HuH-7.5 (cell line): ENCODE measurements at places on chromosomes 1 and 21.

DNA sequence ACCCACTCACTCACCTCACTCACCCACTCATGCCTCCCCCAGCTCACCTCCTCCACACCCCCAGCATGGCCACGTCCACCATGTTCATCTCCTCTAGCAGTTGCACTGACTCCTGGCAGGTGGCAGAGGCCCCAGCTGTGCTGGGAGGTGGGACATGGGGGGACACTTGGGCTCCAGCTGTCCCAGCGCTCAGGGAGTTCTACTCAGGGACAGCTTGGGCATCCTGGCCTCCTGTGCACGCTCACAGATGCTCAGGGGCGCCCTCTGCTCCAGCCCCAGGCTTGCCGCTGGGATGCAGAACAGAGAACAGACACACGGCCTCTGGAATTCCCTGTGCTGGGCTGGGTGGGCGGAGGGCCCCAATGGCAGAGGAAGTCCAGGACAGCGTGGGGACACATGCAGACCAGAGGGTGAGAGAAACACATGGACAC lies 5.2 kb downstream of the KRTAP10-8 start:
- DNase-seq: no peak

GRCh38 chr21:38887062-38887686 lies 81.4 kb downstream of the ETS2 start:
- no peak for DNase-seq

GRCh38 chr1:204438628-204439027 lies 27.0 kb upstream of the PPP1R15B start:
- no peak for DNase-seq

- DNase-seq: no peak
These were observed 250.3 kb upstream of the SGIP1 start for GRCh38 chr1:66283622-66284041.

GRCh38 chr1:180287988-180288705 lies 58.1 kb downstream of the LHX4 start:
- DNase-seq: no peak

- no peak for DNase-seq
These were observed 29.1 kb upstream of the CNN3 start for GRCh38 chr1:94955767-94956632.

DNA sequence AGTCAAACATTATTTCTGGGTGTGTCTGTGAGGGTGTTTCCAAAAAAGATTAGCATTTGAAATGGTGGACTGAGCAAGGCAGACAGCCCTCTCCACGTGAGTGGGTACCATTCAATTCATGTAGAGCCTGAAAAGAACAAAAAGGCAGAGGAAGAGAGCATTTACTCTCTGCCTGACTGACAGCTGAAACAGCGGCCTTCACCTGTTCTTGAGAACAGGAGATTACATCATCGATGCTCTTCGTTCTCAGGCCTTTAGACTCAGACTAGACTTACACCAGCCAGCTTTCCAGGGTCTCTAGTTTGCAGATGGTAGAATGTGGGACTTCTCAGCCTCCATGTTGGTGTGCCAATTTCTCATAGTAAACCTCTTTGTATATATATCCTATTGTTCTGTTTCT lies 302.3 kb downstream of the BACH1 start:
- no peak for DNase-seq

DNA sequence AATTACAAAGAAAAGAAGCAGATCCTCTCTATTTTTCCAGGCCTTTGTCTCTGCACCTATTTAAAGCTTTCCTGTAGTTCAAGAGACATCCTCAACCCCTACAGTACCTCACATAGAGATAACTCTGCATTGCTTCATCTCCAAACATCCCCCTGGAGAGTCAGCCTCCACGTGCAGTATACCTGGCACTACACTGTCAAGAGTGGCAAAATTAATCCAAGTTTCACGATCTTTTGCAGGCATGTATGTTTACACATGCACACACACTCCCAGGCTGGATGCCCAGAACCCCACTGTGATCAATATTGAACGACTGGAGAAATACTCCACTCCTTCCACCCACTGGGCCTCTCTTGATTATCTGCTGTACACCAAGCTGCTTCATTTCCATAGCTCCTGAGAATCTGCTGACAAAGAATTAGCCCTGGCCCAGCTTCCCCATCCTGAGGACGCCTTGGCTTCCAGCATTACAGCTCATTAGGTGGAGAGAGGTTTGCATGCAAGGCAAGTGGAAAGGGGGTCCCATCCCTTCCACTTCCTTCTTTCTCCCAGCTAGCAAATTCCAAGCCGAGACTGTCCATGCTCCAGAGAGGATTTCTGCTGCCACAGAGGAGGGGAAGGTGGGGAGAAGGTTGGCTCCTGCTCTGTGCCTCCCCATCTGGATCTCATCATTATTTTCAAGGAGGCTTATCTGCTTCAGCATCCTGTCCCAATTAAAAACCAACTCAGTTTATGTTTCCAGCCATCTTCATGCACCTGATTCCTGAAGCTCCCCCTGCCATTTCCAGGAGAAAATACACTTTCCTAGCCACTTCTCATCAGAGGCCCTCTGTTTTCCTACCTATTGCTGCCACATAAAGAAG lies 66.5 kb upstream of the GOLT1A start:
- DNase-seq: no peak

- no peak for DNase-seq
These were observed 24.6 kb upstream of the PRSS38 start for GRCh38 chr1:227790868-227791267.

GRCh38 chr1:8424539-8425116 lies 106.7 kb downstream of the SLC45A1 start:
- DNase-seq: no peak

- DNase-seq: no peak
These were observed 25.5 kb upstream of the GRHL3 start for GRCh38 chr1:24293392-24294227.

GRCh38 chr1:50858761-50859160 lies 101.3 kb downstream of the FAF1 start:
- no peak for DNase-seq

GRCh38 chr1:242735323-242735722 lies 210.8 kb upstream of the PLD5 start:
- DNase-seq: no peak

DNA sequence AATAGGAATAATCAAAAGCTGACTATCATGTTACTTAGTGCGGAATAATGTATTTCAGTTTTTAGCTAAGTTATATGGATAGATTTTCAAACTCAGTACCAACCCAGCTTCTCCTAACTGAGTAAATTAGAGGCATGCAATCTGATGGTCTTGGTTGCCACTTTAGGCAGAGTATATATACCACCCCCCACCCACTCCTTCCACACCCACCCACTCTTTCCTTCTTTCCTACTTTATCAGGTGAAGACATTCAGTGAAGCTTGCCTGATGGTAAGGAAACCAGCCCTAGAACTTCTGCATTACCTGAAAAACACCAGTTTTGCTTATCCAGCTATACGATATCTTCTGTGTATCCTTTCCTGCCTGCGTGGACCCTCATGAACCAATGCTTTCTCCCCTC lies 36.3 kb downstream of the DAP3 start:
- DNase-seq: no peak

DNA sequence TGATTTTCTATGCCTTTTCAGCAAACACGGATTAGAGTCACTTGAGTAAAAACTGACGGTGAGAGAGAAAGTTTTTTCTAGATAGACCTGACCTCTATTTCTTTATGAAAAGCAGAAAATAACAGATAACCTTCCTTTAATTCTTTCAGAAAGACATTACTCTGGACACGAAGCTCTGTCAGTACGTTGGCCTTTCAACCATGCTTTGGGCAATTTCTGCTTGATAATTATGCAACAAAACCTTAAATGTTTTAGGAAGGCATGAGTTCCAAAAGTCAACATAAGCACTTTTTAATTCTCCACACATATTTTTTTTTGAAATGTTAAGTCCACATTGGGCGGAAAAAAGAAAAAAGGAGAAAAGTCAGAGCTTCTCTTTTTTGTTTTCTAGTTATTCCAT lies 137.8 kb downstream of the AKT3 start:
- DNase-seq: no peak

DNA sequence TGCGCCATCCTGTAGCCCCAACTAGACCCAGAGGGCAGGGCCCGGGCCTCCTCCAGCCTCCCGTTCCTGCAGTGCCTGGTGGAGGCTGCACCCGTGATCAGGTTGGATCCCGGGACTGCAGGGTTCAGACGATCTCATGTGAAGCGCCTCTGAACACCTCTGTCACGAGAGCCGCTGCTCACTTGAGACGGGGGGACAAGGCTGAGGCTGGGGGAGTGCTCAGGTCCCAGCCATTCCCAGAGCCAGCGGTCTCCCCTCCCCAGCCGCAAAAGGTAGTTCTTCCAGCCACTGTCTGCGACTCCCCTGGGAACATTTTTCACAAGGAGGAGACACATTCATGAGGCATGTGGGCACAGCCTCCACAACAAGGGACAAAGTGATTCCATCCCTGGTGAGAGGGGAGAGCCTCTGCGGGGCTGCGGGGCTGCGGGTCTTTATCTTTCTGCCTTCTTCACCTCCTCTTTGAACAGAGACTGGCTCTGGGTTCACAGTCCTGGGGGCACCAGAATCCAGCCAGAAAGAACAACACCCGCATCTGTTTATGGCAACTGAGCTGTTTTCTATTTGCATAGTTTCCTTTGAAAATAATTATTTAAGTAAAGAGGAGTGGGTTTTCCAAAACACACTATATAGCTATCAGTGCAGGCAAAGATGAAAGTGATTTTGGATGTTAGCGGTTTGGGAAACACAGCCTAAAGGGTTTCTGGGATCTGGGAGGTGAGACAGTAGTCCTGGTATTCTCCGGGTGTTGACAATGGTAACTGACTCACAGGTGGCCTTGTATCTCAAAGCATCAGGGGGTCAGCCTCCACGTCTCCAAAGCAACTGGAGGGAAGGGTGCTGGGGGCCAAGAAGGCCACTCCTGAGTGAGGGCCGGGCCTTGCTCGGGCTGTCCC lies 13.0 kb upstream of the LDLRAP1 start:
- DNase-seq: no peak

GRCh38 chr1:174225499-174226204 lies 66.3 kb downstream of the RABGAP1L start:
- DNase-seq: no peak

DNA sequence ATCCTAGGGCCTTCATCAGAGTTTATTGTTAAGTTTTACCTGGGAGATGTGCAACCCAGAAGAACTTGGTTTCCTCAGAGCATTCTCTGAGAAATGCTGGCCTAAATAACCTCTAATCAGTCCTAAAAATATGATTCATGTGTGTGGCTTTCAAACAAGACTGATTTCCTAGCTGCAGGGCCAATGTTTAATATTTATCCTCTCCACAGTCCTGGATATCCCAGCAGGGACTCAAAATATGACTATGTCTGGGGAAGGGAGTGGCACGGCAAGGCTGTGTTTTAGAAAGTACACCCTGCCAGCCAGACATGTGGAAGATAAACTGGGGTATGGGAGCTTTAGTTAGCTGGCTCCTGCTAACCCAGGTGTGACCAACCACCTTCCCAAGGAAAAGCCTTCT lies 26.3 kb downstream of the PLPP3 start:
- no peak for DNase-seq

DNA sequence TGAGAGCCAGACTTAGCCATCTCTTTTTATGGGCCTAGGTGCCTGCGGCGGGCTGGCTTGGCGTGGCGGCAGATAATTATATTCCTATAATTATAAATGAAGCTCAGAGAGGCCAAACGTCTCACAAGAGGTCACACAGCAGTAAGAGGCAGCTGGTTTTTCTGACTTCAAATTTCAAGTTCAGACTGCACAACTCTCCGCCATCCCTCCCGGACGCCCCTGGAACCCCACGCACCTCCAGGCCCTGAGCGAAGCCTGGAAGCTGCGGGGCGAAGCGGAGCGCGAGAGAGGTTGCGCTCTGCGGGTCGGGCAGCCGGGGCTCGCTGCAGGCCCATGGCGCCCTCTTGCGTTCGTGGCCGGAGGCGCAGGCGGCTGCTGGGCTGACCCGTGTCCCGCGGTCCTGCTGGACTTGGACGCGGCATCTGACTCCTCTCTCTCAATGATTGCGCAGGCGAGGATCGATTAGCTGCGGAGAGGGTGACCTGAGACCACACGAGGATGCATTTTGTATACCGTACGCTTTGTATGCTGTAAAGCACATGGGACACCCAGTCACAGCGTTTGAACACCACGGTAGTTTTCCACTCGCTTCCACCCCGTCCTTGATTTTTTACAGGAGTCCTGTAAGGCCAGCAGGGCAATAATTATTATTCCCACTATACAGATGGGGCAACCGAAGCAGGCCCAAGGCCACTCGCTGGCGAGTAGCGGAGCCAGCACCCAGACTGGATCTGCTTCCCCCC lies 272.7 kb downstream of the FOXD2 start:
- peak; percentile 92 for DNase-seq

- no peak for DNase-seq
These were observed 9.4 kb upstream of the MT1HL1 start for GRCh38 chr1:237013608-237014007.

- DNase-seq: no peak
These were observed 39.1 kb upstream of the CNN3 start for GRCh38 chr1:94966033-94966432.

DNA sequence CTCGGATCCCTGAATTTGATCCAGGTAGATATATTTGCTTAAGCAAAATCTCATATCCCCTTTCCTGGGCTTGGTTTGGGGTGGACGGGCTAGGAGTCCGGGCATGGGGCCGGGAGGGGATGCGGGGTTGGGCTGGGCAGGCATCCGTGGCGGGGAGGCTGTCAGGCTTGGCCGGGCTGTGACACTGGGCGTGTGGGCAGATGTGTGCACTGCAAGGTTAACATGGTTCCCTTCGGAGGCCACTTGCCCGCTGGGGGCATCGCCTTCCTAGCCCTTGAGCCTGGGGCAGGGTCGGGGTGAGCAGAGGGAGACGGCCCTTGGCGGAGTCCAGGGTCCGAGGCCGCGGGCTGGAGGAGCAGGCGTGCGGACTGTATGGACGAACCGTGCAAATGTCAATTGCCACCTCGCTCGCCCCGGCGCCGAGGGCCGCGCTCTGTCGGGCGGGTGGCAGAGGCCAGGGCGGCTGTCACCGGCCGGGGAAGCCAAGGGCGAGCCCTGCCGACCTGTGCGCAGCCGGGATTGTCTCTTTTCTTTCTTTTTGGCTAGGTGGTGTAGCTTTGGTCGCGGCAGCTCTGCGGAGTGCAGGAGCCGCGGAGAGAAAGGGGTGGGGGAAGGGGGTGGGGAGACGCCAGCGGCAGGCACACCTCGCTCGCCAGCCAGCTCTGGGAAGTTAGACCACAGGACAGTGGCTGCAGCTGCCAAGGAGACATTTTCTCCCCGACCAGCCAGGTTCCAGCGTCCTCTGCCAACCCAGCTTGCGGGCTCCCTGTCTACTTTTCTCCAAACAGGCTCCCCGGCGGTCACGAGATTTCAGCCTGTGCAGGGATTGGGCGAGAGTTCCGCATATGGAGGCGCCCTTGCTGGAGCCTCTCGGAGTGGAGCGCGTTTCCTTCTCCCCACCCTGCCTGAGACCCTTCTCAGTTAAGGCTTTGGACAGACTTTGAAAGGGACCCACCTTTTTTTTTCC lies 1.3 kb downstream of the RCOR3 start:
- peak; percentile 63 for DNase-seq

- DNase-seq: no peak
These were observed 7.3 kb downstream of the WDR26 start for GRCh38 chr1:224427346-224427745.

DNA sequence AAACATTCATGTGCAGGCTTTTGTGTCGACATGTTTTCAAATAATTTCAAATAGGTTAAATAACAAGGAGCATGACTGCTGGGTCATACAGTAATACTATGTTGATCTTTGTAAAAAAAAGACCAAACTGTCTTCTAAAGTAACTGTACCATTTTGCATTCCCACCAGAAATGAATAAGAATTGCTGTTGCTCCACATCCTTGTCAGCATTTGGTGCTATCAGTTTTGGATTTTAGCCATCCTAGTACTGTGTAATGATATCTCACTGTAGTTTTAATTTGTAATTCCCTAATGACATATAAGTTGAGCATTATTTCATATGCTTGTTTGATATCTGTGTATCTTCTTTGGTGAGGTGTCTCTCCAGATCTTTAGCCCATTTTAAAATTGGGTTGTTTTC lies 11.6 kb downstream of the UROD start:
- no peak for DNase-seq
